ELF-1 (cell line): ENCODE measurements at places on chromosomes 1 and 21.

GRCh38 chr1:227131193-227131592 lies 187.1 kb downstream of the CDC42BPA start:
- DNase-seq, result no peak

- DNase-seq, result no peak
Measured at GRCh38 chr1:59316497-59317128, 19.7 kb downstream of the FGGY start.

- DNase-seq, result peak; percentile 52
Measured at GRCh38 chr21:30408782-30409494, 13.1 kb downstream of the KRTAP13-1 start.

- DNase-seq, result no peak
Measured at GRCh38 chr1:62022382-62022983, 172.2 kb upstream of the L1TD1 start.

- DNase-seq, result peak; percentile 93
Measured at GRCh38 chr1:94734963-94735901, 84.9 kb upstream of the SLC44A3 start.

DNA sequence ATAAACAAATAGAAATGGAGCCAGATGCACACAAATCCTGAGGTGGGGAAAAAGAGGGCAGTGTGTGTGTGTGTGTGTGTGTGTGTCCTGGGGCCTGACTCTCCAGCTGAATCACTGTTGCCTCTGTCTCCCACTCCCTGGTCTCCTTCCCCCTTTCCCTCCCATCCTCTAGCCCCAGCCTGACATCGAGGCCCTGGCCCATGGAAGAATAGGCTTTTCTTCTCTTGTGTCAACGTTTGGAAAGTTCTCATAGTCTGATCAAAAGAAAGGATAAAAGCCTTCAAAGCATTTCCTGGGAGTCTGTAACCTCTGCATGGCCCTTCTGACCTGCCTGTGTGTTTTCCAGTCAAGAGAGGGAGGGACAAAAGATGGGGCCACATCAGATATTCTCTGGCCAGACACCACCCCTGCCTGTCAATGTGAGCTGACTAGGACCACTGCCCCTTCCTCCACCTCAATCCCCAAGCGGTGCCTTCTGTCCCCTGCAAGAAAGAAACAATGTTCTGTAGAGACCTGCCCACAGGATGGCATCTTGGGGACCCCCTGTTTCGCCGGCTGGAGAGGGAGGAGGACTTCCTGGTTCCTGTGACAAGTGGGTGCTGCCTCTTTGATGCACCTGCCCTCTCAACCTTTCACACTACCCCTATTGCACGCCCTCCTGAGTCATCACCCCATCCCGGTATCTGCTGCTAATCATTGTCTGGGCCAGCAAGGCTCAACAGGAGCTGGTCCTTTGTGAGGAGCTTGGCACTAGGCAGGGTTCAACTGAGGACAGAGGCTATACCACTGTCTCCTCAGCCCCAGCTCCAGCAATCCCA lies 16.2 kb downstream of the KCNJ10 start:
- no peak for DNase-seq

DNA sequence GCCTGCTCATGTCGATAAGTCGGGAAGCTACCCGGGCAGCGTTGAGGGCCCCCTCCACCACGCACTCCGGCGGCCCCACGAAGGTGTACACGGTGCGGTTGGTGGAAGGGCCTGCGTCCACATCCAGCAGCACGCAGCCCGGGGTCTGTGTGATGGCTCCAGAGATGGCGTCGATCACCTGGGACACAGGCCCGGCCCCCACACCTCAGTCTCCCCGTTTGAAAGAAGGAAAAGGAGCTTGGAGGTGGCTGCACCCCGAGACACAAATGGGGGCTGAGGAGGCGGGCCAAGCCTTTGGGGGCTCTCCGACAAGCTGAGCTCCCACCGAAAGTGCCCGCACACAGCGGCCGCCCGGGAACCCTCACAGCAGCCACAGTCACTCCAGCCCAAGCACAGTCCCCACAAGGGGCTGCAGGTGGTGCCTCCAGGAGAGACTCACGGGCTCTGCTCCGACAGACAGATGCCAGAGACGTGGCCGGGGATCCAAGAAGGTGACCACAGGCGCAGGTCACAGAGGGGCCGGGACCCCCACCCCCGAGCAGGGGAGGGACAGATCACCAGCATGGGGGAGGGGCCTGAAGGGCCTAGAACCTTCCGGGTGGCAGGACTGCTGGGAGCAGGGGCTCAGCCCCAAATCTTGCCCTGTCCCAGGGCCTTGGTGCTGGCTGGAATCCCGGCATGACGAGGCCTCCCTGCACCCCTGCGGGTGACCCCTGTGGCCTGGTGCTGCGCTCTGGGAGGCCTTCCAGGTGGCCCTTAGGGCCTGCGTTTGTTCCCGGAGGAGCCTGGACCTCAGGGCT lies 1.0 kb downstream of the FTCD start:
- peak; percentile 0 for DNase-seq

GRCh38 chr1:62176597-62177312 lies 17.9 kb upstream of the L1TD1 start:
- peak; percentile 50 for DNase-seq

DNA sequence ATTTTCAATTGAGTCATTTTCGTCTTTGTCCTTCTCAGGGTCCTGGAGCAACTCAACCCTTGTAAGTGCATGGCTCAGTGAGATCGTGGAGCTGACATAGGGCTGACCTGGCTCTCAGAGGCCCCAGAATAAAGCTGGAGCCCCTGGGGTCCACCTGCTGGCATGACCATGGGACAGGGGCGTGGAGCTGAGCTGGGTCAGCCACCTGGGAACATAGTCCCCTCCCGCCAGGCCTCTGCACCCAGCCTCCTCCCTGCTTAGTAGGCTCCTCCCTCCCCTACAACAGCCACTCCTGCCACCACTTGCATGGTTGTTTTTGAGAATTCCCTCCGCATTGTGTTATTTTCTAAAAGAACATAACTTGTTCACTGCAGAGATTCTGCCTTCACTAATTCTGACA lies 3.1 kb upstream of the RIPK4 start:
- no peak for DNase-seq

GRCh38 chr1:155192346-155193274 lies 15.1 kb downstream of the THBS3 start:
- DNase-seq, result peak; percentile 31

- DNase-seq, result no peak
Measured at GRCh38 chr1:8604041-8604945, 213.1 kb downstream of the RERE start.

GRCh38 chr1:169041366-169041765 lies 65.1 kb upstream of the ATP1B1 start:
- DNase-seq, result no peak

GRCh38 chr1:45929257-45929687 lies 125.9 kb downstream of the MAST2 start:
- peak; percentile 78 for DNase-seq

- no peak for DNase-seq
Measured at GRCh38 chr1:247445526-247446356, 12.2 kb downstream of the OR2B11 start.

DNA sequence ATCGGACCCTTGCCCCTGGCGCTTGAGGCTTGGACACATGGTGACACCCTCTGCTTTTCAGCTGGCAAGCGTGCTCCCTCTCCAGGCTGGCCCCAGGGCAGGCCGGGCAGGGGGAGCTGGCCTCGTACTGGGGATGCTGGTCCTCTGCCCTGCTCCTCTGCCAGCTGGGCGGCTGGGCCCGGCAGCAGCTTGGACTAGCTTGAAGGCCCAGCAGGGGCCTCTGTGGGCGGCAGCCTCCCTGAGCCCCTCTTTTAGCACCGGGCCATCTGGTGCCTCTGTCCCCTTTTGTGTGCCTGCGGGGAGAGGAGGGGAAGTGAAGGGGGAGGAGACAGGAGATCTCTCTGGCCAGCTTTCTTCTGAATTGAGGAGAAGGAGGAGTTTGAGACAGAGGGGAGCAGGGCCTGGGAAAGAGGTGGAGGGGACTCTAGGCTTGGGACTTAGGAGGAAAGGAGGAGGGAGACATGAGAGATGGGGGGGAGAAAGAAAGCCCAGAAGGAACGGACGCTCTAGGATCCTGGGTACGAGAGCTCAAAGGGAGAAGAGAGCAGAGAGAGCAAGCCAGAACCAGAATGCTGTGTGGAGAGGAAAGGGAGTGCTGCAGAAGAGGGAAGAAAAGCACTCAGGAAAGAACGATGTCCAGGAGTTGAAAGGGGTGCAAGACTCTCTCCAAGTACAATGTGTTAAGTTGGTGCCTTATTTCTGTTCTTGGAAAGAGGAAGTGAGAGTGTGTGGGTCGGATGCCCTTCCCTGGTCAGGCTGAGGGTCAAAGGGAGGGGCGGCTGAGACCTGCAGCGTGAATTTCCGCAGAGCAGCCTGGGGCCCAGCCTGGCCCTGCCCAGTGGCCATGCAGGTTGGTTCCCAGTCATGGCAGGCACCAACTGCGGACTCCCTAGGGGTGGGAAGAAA lies 40.3 kb downstream of the IER5 start:
- DNase-seq, result peak; percentile 55

DNA sequence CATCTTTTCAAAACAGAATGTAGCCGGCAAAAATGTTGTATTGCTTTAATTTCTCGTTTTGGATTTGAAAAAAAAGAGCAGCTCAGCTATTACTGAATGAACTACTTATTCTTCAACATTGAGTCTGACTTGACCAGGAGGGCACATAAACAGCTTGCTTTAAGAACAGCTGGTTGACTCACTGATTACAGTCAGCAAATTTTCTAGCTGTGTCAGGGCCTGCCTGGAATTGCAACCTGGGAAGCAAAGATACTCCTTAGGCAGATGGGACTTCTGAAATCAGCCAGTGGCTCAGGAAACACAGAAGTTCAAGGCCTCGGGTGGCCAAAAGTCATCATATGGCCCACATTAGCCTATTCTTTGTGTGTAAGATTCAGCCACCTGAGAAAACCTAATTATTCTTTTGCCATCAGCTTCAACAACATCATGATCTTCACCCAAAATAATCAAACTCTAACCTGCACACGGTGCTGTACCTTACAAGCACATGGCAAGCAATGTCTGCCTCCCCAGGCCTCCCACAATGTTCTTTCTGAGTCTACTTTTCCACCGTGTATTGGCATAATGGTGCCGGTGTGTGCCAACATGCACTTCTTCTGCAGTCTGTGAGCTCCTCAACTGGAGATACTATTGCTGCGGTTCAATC lies 307.2 kb downstream of the HHIPL2 start:
- DNase-seq, result no peak

DNA sequence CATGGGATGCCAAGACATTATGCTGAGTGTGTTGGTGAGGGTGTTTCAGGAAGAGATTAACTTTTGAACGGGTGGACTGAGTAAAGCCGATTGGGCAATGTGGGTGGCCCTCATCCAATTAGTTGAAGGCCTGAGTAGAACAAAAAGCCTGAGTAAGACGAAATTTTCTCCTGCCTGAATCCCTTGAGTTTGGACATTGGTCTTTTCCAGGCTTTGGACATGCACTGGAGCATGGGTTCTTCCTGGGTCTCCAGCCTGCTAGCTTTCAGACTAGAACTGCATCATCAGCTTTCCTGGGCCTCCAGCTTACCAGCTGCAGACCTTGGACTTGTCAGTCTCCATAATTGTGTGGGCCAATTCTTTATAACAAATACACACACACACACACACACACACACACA lies 63.6 kb downstream of the NIBAN1 start:
- DNase-seq, result no peak

DNA sequence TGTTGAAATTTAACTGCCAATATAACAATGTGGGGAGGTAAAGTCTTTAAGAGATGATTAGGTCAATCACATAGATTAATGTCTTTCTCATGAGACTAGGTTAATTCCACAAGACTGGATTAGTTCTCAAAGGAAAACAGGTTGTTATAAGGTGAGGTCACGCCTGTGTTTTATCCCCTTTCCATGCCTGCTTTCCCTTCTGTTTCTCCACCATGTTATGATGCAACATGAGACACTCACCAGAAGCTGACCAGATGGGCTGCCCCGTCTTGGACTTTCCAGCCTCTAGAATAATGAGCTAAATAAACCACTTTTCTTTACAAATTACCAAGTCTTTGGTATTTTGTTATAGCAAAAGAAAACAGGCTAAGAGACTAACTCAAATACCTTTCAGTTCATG lies 70.8 kb downstream of the DDAH1 start:
- no peak for DNase-seq

DNA sequence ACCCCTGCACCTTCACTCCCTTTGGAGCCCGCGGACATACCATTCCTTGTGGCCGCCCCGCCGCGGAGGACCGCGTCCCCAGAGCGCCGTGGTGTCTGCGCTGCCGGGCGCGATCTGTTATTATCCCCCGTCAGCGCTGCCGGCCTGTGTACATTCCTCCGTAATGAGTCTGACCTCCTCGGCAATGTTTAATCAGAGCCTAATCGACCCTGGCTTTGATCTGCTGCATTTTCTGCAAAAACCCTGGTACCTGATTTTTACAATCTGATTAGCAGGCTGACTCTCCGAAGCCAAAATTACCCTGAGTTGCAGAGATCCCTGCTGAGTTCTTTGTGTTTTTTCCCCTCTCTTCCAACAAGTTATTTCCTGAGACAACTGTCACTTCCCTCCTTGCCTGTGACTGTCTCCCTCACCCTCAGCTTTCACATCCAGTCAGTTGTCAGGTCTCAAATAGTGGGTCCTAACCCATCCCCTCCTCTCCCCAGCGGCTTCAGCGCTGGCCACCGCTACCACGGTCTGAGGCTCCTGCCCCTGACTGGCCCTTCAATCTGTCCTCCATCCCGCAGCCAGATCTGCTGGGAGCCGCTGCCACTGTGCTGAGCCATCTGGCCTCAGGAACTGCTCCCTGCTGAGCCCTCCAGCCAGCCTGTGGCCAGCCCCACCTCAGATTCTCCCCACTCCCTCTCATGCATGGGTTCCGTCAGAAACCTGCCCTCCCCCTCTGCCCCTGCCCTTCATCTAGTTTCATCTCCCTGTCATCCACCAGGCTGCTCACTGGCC lies 53.5 kb downstream of the GLIS1 start:
- DNase-seq, result peak; percentile 67

- DNase-seq, result no peak
Measured at GRCh38 chr1:182630586-182630985, 26.4 kb upstream of the RGS16 start.

- DNase-seq, result no peak
Measured at GRCh38 chr1:217626321-217626720, 4.6 kb downstream of the GPATCH2 start.

DNA sequence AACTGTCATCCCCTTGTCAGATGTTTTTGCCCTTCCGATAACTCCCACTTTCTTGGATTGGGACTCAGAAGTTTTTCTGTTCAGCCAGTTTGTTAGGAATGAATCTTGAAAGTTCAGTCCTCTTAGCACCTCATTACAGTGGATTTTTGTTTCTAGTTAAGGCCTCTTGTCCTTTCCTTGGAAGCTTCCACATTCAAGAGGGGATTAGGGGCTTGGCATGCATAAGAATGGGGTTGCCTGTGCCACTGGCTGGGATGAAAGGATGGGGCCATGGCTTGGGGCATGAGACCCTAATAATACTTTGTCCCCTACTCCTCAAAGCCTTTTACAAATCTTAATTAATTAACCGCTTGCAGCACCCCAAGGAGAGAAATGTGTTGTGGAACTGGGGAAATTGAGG lies 2.4 kb upstream of the DHDDS start:
- DNase-seq, result peak; percentile 43

GRCh38 chr1:7338439-7338838 lies 432.7 kb upstream of the VAMP3 start:
- DNase-seq, result no peak
